ENCODE measurements at places on chromosomes 11 and 22.

DNA sequence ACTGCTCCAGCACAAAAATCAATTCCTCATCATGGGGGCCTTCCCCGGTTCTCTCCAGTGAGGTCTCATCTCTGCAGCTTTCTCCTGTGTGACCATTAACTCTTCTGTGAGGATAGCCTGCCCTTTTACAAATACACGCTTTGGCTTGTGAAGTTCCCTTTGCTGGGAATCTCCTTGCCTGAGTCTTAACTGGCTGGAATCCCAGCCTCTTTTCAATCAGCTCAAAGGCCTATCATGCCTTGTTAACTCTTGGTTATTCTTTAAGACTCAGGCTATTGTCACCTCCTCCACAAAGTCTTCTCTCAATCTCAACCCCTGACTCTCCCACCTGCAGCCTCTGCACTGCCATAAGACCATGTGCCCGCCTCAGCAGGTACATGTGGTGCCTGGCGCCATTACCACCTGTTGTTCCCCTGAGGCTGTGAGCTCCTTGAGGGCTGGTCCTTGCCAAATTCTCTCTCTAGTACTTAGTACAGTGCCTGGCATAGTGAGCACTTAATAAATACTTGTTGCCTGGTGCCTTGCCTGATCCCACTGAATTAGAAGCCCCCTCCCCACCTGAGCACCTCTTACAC, 128.2 kb downstream of the ST3GAL4 start:
- no peak for DNase-seq

DNA sequence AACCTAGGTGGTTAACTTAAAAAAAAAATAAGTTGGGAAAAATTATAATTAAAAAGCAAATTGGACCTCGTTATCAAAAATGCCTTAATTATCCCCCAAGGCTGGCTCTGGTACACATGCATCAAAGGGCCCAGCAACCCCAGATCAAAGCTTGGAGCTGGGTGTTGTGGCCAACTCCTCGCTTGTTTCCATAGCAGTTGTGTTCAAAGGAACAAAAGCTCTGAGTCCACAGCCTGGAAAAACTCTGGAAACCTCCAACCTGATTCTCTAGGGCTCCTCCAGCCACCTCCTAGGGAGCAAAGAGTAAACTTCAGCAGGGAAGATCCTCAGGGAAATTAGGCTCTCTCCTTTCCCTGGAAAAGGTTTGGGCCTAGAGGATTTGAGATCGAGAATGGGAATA, 149.4 kb downstream of the NXPE2 start:
- no peak for DNase-seq

DNA sequence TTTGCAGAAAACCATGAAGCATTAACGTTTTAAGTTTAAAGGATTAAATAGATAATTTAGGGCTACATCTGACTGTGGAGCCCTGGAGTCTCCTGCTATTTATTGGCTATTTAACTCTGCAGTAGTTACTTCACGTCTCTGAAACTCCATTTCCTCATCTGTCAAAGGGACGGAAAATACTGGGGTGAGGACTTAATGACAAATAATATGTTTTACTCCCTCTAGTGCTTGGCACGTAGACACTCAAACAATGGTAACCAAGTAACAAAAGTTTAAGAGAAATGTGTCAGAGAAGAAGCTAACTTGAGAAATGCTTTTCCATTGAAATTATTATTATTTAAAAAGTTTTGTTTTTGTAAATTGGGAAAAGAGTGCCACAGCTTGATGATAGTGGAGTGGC, 130.7 kb upstream of the RCN1 start:
- DNase-seq: no peak

DNA sequence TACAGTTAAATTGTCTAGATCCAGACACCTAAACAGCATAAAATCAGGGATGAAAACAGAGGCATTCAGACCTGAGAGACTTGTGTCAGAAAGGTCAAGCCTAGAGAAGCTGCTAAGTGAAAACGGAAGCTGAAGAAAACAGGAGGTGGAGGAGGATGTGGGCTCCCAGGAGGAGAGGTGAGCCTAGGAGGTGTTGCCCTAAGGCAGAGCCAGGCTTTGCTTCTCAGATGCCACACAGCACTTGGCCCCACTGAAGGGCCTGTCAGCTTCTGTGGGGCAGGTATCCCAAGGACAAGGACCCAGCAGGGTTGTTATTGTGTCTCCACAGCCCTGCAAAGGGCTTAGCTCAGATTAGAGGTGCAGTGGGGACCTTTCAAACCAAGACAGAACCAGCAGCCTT, 14.4 kb downstream of the UFD1 start:
- DNase-seq: no peak

- DNase-seq: no peak
Observed at GRCh38 chr11:111983187-111983986, 41.8 kb upstream of the DLAT start.

GRCh38 chr11:207863-208180, 314 bp downstream of the RIC8A start:
- no peak for DNase-seq

- no peak for DNase-seq
Observed at GRCh38 chr11:116226731-116227130, 546.1 kb downstream of the BUD13 start.
